Peyer's patch (tissue), 4 donors: ENCODE measurements at places on chromosomes 3 and 15. TPM values are rescaled to one million over a fixed set of nuclear protein-coding genes. Genes with fewer than 3 reads are reported as not detected.

Gene ATP13A5
- total RNA-seq, result not detected

Gene TMIE
- total RNA-seq, result not detected

Gene DNAH12
- total RNA-seq, result 0.35 TPM

Gene GRK7
- not detected for total RNA-seq

Gene PTX3
- total RNA-seq, result not detected

Gene P2RY14
- 2.3 TPM for total RNA-seq

Gene PLSCR4
- 25.6 TPM for total RNA-seq

Gene MEGF11
- total RNA-seq, result not detected

Gene GABRB3
- 0.67 TPM for total RNA-seq

Gene NPAP1
- total RNA-seq, result not detected

Gene C3orf85
- 6.6 TPM for total RNA-seq

Gene ANAPC13
- total RNA-seq, result 50.3 TPM

Gene RCN2
- total RNA-seq, result 19.8 TPM

Gene CA12
- total RNA-seq, result 41.0 TPM

Gene HTR3E
- not detected for total RNA-seq

Gene MEF2A
- total RNA-seq, result 34.1 TPM

Gene CCDC13
- total RNA-seq, result 1.4 TPM

Gene EPHA6
- total RNA-seq, result 1.7 TPM

Gene POU1F1
- not detected for total RNA-seq

Gene CYP1A1
- not detected for total RNA-seq

Gene CCDC39
- total RNA-seq, result not detected

Gene TEX55
- not detected for total RNA-seq

Gene INKA1
- 22.3 TPM for total RNA-seq

Gene TTLL3
- total RNA-seq, result 153 TPM

Gene MAN2A2
- 76.2 TPM for total RNA-seq

Gene AP3B2
- 1.2 TPM for total RNA-seq

Gene CPNE4
- total RNA-seq, result not detected

Gene CD86
- 10.7 TPM for total RNA-seq

Gene CCR9
- total RNA-seq, result 7.4 TPM

Gene CD96
- total RNA-seq, result 4.3 TPM

Gene IL17RE
- total RNA-seq, result 160 TPM

Gene MAP6D1
- total RNA-seq, result 1.8 TPM

Gene FGD5
- total RNA-seq, result 65.2 TPM

Gene GRAMD2A
- total RNA-seq, result 3.3 TPM

Gene ILDR1
- total RNA-seq, result 5.8 TPM

Gene THPO
- total RNA-seq, result 2.5 TPM

Gene DISP2
- 9.5 TPM for total RNA-seq

Gene FBXO45
- 6.2 TPM for total RNA-seq

Gene ESYT3
- 0.35 TPM for total RNA-seq

Gene RTP1
- total RNA-seq, result not detected

Gene TMC3
- not detected for total RNA-seq

Gene GATA2
- total RNA-seq, result 6.4 TPM

Gene DUOX1
- total RNA-seq, result not detected

Gene GOLGA6D
- total RNA-seq, result not detected

Gene CEMIP
- 0.27 TPM for total RNA-seq

Gene NR2E3
- not detected for total RNA-seq

Gene TMEM45A
- total RNA-seq, result 5.3 TPM
